ENCODE measurements at places on chromosomes 12 and 14.

DNA sequence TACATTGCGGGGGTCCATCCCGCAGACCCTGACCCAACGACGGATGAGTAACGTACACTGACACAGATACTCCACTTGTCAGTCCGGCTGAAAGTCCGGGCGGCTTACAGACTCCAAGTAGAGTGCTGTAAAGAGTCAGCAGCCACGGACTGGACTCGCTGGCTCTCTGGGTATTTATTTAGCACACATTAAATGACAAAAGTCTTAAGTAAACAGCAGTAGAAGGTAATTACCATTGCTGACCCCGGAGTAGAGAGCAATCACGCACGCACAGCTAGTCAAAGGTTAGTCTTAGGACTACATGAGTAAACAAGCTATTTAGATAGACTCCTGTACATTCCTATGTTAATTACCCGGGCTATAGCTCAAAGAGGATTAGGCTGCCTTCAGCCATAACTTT is 780.9 kb downstream of the RPS29 start:
- DNase-seq = no peak

GRCh38 chr12:51238037-51238509 is 553 bp upstream of the DAZAP2 start:
- no peak for DNase-seq

DNA sequence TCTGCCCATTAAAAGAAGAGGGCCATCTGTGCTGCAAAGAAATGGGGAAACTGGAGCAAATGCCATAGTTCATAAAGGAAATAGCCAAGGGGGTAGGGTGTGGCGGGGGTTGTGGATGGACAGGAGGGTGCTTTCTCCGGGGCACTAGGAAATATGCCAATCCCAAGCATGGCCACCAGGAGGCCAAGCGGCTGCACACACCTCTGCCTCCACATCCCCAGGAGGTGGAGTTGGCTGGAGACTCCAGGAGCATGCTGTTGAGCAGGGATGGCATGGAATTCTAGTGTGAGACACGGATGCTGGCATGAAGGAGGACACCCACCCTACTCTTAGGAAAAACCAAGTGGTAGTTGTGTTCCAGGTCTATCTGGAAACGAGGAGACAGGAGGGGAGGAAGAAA is 25.2 kb downstream of the NID2 start:
- peak; percentile 34 for DNase-seq

DNA sequence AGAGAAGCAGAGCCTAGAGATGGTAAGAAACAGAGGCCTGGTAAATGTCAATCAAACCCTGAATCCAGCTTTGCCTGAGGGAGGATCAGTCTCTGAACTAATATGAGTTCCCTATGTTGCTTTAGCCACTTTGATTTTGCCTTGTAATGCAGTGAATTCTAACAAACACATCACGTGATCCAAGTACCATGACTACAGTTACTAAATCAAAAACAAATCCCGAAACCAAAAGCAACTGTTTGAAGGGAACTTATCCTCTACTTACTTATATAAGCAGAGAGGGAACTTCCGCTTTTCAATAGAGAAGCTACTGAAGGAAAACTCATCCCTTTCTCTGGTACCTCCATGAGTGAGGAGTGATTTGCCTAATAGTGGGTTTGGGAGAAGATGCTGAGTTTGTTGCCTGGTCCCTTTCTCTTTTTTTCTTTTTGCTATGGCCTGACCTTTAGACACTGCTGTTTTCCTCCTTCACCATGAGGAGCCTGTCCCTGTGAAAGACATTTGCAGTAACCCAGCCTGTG is 7.7 kb upstream of the PPTC7 start:
- no peak for DNase-seq

- no peak for DNase-seq
Measured at GRCh38 chr14:72643317-72643801, 250.5 kb downstream of the DPF3 start.

DNA sequence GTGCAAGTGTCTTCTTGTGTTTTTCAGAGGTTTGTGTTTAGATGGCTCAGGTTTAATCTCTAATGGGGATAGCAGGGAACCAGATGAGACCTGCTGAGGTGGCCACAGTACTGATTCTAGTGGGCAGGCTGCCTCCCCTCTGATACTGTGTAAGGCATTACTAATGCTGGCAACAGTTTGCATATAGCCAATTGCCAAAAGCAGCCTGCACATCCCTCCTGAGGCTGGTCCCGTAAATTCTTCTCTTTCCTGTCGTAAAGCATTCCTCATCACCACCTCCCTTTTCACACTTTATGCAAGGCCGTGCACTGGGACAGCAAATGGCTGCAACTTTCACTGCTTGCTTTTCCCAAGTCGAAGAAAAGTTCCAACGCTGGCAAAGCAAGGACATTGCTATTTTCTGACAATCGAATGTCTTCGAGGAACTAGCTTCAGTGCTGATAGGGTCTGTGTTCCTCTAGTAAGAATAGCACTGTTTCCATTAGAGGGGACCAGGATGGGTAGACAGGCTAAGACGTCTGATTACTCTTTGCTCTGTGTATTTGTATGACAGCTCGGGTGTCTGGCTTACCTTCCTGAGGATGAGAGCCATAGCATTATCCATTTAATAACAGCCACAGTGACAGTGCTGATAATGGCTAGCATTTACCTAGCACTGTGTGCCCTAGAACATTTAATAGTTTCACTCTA is 178.2 kb upstream of the HIF1A start:
- DNase-seq = no peak

DNA sequence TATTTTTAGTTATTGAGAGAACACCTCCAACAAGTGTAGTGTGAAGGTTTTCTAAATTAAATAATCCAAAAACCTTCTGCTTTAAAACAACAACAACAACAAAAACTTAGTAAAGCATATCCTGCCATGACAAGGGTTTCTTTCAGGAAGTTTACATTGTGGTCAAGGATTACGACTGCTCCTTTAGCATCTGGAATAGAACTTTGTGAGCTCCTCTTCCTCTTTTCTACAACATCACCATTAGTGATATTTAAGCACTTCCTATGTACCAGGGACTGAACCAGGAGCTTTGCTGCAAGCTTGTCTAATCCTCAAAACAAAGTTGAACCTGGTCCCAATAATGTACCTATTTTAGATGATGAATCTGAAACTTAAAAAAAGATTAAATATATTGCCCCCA is 315.4 kb upstream of the KITLG start:
- DNase-seq = no peak

GRCh38 chr14:26729851-26730250 is 132.0 kb upstream of the NOVA1 start:
- DNase-seq = no peak

DNA sequence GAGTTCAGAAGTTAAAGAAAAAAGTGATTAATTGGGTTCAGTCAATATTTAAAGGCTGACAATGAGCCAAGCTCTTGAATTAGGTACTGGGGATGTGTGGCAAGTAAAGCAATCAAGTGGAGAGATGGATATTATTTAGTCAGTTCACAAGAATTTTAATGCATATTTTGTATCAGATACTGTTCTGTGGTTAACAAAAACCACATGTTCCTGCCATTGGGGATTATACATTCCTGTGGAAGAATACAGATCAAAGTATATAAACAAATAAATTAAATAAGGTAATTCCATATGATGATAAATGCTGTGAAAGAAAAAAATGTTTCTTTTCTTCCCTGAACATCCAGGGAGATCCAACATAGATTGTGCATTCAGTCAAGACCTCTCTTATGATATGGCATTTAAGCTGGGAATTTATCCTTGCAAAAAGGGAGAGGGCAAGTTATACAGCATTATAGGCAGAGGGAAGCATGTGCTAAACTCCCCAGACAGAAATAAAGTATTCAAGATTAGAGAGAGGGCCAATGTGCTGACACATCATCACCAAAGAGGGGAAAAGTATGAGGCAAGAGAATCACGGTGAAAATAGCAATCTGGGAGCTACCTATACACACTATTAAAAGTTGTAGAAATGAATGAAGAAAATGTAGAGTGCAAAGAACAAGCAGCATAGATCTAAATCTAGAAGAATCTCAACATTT is 17.6 kb upstream of the A2M start:
- DNase-seq = no peak

- no peak for DNase-seq
Measured at GRCh38 chr12:126668538-126668937, 1598.4 kb upstream of the TMEM132C start.

- DNase-seq = no peak
Measured at GRCh38 chr12:16093825-16094224, 182.7 kb downstream of the DERA start.

DNA sequence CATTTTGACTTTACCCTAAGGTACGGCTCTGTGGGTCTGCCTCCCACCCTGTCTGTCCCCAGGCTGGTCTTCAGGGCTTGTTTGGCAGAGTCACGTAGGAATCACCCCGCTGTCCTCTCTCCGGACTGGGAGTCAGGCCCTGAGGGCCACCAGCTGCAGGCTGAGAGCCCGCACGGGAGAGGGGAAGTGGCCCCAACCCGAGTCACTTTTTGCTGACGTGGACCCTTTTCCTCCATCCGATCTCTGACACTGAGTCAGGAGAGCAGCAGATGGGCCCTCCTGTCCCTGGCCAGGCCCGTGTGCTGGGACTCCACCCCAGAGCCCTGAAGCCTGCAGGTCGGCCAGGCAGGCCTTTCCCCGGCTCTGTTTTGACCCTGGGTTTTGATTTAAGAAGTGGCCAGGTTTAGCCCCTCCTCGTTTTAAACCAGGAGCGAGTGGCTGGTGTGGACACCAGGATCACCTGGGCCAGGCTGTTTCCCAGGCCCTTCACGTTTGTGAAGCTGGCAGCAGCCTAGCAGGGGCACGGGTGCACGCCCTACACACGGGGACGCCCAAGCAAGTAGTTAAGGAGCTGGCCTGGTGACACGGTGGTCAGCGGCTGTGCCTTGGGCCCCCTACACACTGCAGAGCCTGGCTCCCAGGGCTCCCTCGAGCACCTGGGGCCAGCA is 12.5 kb upstream of the TEX22 start:
- DNase-seq = no peak

DNA sequence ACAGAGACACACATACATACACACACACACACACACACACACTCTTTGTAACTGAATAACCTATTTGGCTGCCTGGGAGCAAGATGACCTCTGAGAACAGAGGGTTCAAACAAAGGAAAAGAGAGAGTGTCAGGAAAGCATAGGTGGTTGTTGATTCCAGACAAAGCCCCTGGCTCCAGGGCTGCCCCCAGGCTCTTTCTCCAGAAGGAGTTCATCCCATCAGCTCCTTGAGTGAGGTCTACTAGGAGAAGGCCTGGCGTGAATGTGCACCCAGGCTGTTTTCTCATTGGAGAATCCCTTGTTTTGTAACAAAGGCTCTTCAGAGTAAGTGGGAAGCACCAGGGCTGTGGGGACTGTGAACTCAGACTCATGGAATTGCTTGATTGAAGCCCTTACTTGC is 151.9 kb downstream of the EMP1 start:
- no peak for DNase-seq

GRCh38 chr12:107165581-107165980 is 72.2 kb upstream of the CRY1 start:
- DNase-seq = no peak

DNA sequence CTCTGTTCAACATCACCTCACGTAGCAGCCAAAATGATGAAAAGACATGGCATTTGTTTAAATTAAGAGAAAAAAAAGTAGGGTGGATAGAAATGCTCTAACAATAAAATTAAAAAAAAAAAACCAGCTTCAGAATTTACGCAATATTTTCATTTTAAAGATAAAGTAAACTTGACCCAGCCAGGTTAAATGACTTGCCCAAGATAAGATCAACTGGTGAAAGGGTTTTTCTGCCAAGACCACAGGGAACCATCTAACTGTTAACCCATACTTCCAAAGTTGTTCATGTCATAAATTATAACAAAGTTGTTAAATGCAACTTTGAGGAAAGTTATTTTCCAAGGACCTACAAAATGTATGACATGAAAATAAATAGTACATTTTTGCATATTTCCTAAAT is 129.6 kb upstream of the SOX5 start:
- DNase-seq = no peak

GRCh38 chr12:96687719-96688118 is 198.3 kb downstream of the CFAP54 start:
- DNase-seq = no peak

DNA sequence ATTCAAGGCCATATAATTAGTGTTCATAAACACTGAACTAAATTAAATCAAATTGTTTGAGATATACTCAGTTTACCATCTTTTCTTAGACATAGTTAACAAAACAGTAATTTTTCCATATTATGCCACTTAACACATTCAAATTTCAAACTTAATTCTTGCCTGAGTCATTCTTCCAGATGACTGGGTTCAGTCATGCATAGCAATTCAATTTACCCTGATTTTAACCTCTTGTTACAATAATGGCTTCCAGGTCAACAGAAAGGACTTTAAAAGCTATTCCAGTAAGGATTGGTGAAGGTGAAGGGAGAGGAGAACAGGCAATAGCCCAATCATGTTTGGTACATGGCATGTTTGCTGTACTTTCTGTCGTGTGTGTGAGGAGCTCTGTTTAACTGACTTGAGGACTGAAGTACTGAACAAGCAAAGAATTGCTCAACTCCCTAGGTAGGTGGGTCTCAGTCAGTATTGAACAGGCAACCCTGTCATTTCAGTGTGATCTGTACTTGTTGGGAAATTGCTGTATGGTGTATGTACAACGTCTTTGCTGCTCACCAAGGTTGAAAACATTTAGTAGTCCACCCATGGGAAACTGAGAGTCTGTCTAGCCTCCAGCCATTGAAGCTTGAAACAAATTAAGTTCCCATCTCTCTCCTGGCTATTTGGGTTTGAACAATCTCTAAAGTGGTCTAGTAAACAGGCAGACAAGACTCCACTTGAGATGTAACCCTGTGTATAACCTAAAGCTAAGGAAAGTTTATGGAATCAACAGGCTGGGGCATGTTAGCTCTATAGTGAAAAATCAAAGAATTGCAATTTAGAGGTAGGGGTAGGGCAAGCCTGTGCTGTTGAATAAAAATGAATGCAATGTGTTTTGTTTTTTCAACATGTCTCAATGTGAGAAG is 327.2 kb downstream of the BTG1 start:
- DNase-seq = no peak

GRCh38 chr12:68109444-68110217 is 49.9 kb downstream of the IFNG start:
- no peak for DNase-seq

DNA sequence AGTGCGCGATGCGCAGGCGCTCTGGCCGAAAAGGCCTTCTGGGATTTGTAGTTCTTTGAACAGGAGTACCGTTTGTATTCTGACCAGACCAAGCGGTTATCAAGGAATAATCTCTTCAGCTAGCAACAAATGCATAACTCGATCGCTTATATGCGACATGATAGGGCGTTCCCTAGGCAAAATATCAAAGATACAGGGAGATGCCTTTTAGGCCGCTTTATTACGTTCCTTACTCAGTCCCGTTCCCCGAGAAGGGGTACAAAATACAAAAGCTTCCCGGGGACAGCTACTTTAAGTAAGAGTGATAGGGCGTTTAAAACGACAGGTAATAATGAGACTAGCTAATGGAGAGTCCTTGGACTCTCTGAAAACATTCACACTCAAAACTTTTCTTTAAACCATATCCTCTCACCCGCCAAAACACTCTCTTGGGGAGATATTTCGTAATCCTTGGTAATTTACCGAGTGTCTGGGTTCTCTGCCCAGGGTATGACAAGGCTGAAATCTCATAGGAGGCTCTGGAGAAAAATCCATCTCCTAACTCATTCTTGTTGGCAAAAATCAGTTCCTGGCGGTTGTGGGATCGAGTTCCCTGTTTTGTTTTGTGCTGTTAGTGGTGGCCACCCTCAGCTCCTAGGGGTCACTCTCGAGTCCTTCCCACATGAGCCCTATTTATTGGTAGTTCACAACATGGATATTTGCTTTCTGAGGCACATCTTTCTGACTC is 412 bp upstream of the SNW1 start:
- DNase-seq = no peak
